ENCODE measurements at places on chromosomes 4 and X.

- no peak for DNase-seq
Observed at GRCh38 chrX:44157858-44158257, 184.7 kb upstream of the NDP start.

- DNase-seq: no peak
Observed at GRCh38 chr4:71772592-71772991, 11.3 kb downstream of the GC start.

- peak; percentile 25 for DNase-seq
Observed at GRCh38 chrX:65871671-65872311, 168.1 kb downstream of the VSIG4 start.

GRCh38 chrX:2188330-2188792 lies 312.4 kb downstream of the DHRSX start:
- no peak for DNase-seq

DNA sequence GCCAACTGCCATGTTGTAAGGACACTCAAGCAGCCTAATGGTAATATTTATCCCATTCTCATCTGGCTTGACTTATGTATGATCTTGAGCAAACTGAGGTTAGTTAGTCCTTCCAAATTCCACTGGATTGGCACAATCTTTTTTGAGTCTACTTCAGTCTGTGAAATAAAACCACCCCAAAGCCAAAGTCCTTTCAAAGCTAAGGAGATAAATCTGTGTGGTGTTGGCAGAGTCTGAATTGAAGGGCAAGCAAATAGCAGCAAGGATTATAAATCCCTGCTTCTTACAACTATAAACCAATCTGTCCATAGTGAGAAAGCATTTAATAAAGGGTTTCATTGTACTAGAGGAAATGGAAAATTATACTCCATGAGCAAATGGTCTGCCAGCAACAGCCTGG lies 233.9 kb upstream of the GLRA2 start:
- peak; percentile 34 for DNase-seq

DNA sequence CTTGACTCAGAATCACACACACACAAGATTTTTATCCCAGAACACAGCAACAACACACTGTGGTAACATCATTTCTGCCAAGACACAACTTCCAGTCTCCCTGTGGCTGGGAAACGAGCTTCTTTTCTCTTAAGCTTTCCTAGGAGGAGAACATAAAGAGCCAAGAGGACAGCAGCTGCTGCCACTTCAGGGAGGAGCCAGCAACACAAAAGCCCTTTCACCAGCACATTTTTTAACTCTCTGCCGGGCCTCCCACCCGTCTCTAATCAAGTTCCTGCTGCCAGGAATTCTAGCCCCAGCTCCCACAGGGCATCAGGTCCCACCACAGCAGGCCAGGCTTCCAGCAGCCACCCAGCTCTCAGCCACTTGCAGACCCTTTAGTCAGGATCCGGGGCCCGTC lies 22.4 kb downstream of the FAT1 start:
- no peak for DNase-seq

GRCh38 chrX:9757366-9757765 lies 8.3 kb downstream of the GPR143 start:
- no peak for DNase-seq

DNA sequence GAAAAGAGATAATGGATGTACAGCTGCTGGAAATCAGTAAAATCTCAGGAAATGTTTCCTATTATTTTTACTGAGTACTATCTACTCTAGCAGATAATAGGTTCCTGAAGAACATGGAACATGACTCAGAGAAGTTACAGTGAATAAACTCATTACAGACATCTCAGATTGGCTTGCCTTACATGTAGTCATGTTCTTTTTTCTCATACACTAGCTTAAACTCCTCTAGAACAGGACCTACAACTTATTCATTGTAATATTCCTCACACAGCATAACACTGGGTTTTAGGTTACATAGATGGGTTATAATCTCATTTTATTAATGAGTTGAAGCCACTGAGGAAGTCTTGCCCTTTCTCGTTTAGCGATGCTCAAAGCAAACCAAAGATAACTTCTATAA lies 86.9 kb upstream of the BMP2K start:
- no peak for DNase-seq

DNA sequence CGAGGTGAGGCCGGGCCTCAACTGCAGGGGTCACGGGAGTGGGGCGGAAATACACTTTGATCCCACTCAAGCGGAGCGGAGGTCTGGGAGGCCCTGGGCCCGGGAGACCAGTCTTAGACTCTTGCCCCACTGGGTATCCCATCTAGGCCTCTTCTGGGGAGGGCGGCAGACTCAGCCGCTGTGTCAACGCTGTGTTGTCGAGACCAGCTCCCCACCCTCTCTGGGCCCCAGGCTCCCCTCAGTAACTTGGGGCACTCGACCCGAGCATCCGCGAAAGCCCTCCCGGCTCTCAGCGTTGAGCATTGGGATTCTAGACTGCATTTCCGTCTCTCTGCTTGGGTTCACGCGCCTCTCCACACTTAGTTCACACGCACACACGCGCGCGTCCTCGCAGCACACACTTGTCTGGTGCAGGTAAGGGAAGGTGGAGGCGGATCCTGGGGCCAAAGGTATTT lies 1.7 kb downstream of the NKX3-2 start:
- DNase-seq: no peak

GRCh38 chr4:147828331-147828905 lies 96.5 kb downstream of the ARHGAP10 start:
- DNase-seq: no peak

- DNase-seq: no peak
Observed at GRCh38 chr4:56767567-56767966, 53.9 kb downstream of the SPINK2 start.

GRCh38 chrX:136227948-136228838 lies 23.0 kb downstream of the MAP7D3 start:
- DNase-seq: no peak

- DNase-seq: no peak
Observed at GRCh38 chr4:4655901-4656300, 114.1 kb upstream of the STX18 start.

- DNase-seq: no peak
Observed at GRCh38 chrX:135522878-135523693, 2.6 kb downstream of the INTS6L start.

DNA sequence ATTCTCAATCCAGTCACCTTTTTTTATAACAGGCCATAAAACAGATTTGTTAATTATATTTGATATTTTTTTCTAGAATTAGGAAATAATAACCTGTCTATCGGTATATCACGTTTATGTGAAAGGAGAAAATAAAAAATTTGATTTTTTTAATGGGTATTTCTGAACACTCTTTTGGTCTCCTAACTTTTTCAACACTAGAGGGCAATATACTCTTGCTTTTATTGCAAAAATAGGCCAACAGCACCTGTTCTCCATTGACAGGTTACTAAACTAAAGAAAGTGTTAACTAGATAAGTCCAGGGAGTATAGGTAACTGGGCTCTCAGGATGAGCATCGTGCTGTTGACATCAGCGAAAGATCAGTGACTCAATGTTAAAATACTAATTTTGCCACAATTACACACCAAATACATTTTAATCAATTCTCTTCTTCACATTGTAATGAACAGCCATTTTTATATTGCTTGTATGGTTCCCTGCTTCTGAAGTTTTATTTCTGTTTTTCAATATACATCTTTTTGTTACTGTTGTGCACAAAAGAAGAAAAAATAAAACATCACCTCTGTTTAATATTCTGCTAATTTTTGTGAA lies 22.8 kb downstream of the NDST4 start:
- peak; percentile 49 for DNase-seq

DNA sequence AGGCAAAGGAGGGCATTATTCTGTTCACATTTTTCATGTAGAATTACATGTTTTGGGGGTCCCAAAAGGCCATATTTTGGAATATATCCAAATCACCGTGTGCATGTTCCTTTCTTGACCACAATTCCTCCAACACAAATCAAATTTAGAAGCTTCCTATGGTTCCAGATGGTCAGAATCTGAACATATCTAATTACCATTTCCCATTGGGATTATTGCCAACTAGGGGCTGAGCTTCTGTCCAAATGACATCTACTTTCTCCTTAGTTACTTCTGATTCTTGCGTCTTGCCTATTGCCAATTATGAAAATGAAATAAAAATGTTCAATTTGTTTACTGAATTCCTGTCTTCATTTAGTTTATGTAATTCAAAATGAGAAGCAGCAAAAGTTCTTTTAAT lies 163.7 kb downstream of the CPE start:
- no peak for DNase-seq

DNA sequence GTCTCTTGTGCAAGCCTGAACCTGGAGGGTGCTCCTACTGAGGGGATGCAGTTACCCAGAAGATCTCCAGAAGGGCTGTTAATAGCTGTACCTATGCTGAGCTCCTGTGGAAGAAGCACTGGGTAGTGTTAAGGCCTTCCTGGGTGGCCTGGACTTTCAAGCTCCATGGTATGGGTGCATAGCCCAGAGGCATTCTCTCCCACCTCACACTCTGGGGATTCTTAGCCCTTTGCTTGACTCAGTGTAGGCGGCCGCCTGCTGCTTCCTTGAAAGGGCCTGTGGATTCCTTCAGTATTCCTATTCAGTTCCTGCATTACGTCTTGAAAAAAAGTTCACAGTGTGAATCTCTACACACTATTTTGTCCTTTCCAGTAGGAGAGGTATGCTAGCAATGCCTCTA lies 235.7 kb upstream of the MAGEB16 start:
- no peak for DNase-seq

DNA sequence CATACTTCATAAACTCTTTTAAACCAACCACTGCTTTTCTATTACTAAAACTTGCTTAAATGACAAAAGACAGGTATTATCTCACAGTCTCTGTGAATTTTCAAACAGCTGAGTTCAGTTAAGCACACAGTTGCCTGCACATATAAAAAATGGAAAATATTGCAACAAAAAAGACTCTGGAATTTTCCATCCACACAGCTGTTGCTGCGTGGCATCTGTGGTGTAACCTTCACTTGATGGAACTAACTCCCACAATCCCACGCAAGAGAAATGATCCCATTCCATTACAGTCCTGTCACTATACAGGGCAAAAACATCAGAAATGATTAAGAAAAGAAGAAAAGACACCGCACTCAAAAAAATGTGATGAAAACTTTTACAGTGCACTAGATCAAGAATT lies 149.8 kb upstream of the TBL1X start:
- no peak for DNase-seq
